ENCODE measurements at places on chromosomes 13 and 19.
A peak's percentile ranks its signal among the peaks of the same experiment; 100 is the strongest.

- no peaks in the 10 kb centered on the region for H3K36me3 ChIP-seq
- H3K27me3 ChIP-seq = peaks cover 13% of the 10 kb centered on the region
- peak overlapping the region; percentile 71 for H3K27ac ChIP-seq
- peak; percentile 73 for DNase-seq
- peaks cover 8% of the 10 kb centered on the region for H3K4me1 ChIP-seq
Observed at GRCh38 chr19:47723581-47723940, 10.3 kb downstream of the EHD2 start.

DNA sequence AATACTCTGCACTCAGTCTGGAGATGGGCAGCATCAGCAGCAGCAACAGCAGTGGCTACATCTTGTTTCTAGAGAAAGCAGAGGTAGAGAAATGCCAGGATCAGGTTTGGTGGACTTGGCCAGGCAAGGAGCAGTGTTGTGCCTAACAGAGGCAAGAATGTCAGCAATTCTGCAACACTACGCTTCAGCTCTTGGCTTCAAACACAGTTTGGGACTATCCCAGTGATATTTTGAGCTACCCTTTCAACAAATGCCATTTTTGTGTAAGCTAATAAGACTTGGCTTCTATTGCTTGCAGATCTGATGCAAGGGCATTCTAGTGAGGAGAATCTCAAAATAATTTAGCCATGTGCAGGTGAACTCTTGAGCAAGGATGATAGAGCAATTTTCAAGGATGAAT lies 271.3 kb downstream of the PCDH20 start:
- no peak overlapping the region for H3K27ac ChIP-seq
- no peaks in the 10 kb centered on the region for H3K4me1 ChIP-seq
- no peaks in the 10 kb centered on the region for H3K27me3 ChIP-seq
- H3K36me3 ChIP-seq = no peaks in the 10 kb centered on the region
- no peak overlapping the region for H3K4me3 ChIP-seq
- DNase-seq = no peak

DNA sequence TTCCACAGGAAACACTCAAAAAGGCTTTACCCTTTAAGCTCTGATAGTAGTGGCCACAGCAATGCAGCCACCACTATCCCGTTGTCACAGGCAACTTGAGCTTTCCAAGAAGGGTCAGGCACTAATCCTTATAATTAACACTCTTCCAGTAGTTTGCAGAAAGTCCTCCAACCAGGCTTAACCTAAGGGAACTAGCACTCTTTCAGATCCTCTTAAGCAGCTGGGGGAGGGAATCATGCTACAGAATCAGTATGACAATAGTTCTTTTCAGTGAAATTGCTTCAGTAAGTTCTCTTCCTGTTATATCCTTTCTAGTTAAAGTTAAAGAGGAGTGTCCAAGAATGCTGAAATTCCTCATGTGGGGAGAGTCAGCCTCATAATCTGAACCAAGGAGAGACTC lies 82.2 kb downstream of the TNFSF11 start:
- no peak overlapping the region for H3K4me3 ChIP-seq
- DNase-seq = no peak
- H3K4me1 ChIP-seq = no peaks in the 10 kb centered on the region

DNA sequence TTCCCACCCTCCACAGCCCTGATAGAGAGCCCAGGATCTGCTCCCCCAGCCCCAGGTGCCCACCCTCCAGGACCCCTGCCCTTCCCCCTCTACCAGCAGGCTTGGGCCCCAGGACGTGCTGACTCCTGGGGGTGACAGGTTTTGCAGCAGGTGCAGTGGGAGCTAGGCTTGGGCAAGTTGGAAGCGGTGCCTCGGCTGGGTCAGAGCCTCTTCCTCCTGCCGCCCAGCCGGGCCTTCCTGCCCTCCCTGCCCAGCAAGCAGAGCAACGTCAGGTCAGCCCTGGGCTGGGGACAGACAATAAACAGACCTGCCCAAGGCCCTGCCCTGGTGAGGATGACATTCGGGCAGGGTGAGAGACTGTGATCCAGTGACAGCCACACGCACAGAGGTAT lies 9.2 kb upstream of the NCCRP1 start:
- no peaks in the 10 kb centered on the region for H3K4me1 ChIP-seq
- H3K27me3 ChIP-seq = peaks cover 9% of the 10 kb centered on the region
- H3K4me3 ChIP-seq = no peak overlapping the region

GRCh38 chr19:8849232-8849631 lies 17.1 kb downstream of the MBD3L1 start:
- H3K36me3 ChIP-seq = peaks cover 3% of the 10 kb centered on the region
- no peak overlapping the region for H3K4me3 ChIP-seq
- peaks cover 16% of the 10 kb centered on the region for H3K27me3 ChIP-seq
- no peak for DNase-seq

GRCh38 chr19:18007044-18007916 lies 690 bp upstream of the ARRDC2 start:
- peaks cover 31% of the 10 kb centered on the region for H3K4me1 ChIP-seq
- H3K27ac ChIP-seq = peak overlapping the region; percentile 81
- H3K4me3 ChIP-seq = peak overlapping the region; percentile 73
- DNase-seq = peak; percentile 89

DNA sequence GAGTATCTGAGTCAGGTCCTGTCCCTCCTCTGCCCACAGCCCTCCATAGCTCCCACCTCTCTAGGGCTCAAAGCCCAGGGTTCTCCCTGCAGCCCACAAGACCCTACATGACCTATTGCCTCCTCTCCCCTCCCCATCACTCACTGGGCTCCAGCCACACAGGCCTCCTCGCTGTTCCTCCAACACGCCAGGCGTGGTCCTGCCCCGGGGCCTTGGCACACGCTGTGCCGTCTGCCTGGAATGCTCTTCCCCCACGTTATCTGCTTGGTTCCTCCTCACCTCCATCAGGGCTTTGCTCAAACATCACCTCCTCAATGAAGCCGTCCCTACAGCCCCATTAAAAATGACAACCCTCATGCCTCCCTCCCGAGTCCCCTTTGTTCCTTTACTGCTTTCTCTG lies 21.1 kb downstream of the PTPRS start:
- no peaks in the 10 kb centered on the region for H3K4me1 ChIP-seq
- no peak overlapping the region for H3K27ac ChIP-seq
- peaks cover 18% of the 10 kb centered on the region for H3K27me3 ChIP-seq
- no peak for DNase-seq
- no peak overlapping the region for H3K4me3 ChIP-seq
- no peaks in the 10 kb centered on the region for H3K36me3 ChIP-seq

GRCh38 chr13:112974671-112975070 lies 5.7 kb downstream of the MCF2L start:
- DNase-seq = no peak
- H3K36me3 ChIP-seq = peaks cover 2% of the 10 kb centered on the region
- H3K4me3 ChIP-seq = no peak overlapping the region

- peaks cover 6% of the 10 kb centered on the region for H3K4me1 ChIP-seq
- H3K4me3 ChIP-seq = no peak overlapping the region
- H3K27ac ChIP-seq = no peak overlapping the region
- peak; percentile 36 for DNase-seq
- H3K27me3 ChIP-seq = no peaks in the 10 kb centered on the region
Observed at GRCh38 chr13:20828539-20829364, 55.0 kb upstream of the EEF1AKMT1 start.

- H3K4me1 ChIP-seq = no peaks in the 10 kb centered on the region
- no peak overlapping the region for H3K4me3 ChIP-seq
- no peak for DNase-seq
- H3K36me3 ChIP-seq = no peaks in the 10 kb centered on the region
- H3K27me3 ChIP-seq = peaks cover 11% of the 10 kb centered on the region
Observed at GRCh38 chr13:39410096-39410901, 192.7 kb downstream of the LHFPL6 start.

- peak overlapping the region; percentile 97 for H3K27ac ChIP-seq
- DNase-seq = peak; percentile 53
- peak overlapping the region; percentile 63 for H3K4me3 ChIP-seq
- H3K27me3 ChIP-seq = no peaks in the 10 kb centered on the region
Observed at GRCh38 chr19:13985771-13986347, 20.3 kb downstream of the RFX1 start.

- DNase-seq = no peak
- H3K27me3 ChIP-seq = no peaks in the 10 kb centered on the region
- no peaks in the 10 kb centered on the region for H3K4me1 ChIP-seq
- no peak overlapping the region for H3K27ac ChIP-seq
Observed at GRCh38 chr13:59970847-59971246, 192.9 kb downstream of the DIAPH3 start.

DNA sequence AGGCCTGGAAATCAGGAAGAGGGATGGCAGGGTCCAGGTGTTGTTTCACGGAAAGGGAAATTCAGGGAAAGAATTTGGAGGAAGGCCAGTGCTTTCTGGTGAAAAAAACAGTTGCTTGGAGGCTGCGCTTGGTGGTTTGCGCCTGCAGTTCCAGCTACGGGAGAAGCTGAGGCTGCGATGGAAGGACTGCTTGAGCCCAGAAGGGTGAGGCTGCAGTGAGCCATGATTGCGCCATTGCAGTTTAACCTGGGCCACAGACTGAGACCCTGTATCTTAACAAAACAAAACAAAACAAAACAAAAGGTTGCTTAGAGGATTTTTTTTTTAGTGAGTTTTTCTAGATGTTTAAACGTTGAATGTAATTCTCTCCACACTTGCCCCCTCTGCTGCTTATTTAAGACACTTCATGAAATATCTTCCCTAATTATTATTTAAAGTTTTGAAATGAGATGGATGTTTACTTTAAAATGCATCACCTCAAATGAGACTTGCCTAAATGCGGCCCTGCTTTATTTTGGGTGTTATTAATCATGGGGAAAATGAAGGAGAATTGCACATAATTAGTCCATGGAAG lies 75.4 kb upstream of the TRPC4 start:
- H3K27me3 ChIP-seq = peaks cover 2% of the 10 kb centered on the region
- H3K4me3 ChIP-seq = no peak overlapping the region
- H3K27ac ChIP-seq = no peak overlapping the region
- DNase-seq = no peak

Data from activated CD4-positive, alpha-beta T cell treated with anti-CD3 and anti-CD28 coated beads for 36 hours (primary cell).